Fibroblast of skin of abdomen (primary cell): ENCODE measurements at places on chromosomes 1 and 21.

DNA sequence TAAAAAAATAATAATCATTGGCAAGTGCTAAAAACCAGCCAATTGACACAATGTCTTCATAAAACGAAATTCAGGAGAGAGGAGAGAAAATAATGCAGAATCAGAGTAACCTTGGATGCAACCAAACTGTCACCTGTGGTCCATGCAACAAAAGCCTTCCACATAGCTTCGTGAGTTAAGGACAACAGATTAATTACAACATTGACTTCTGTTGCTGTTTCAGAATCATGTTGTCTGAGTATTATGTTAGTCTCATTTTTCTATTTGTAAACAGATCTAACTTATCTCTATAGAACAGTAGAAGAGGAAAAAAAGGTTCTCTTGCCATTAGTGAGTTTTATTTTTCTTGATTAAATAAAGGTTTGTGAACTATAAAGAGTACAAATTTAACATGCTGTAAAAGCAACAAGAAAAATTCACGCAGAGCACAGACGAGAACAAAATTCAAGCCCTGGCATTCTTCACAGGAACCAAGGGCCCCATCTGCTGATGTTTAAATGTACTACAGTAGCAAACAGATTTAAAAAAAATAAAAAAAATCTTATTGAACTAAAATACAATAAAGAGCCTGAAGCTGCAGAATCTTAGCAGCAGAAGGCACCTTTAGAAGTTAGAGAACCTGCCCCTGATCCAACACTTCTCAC is 381.1 kb upstream of the PKN2 start:
- peak; percentile 57 for DNase-seq

DNA sequence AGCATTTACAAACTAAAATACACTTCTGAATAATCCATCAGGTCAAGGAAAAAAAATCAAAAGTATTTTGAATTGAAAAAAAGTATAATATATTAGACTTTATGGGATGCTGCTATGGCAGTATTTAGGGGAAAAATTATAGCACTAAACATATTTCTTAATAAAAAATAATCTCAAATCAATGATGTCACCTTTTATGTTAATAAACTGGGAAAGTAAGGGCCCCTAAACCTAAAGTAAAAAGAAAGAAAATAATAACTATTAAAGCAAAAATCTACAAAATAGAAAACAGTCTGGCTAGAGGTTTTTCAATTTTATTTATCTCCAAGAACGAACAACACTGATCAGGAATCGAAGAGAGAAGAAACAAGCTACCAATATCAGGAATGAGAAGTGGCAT is 160.8 kb upstream of the PLXNA2 start:
- no peak for DNase-seq

GRCh38 chr1:151513626-151514121 is 2.5 kb downstream of the CGN start:
- DNase-seq: no peak

GRCh38 chr1:175200678-175201521 is 8.3 kb upstream of the KIAA0040 start:
- DNase-seq: no peak

DNA sequence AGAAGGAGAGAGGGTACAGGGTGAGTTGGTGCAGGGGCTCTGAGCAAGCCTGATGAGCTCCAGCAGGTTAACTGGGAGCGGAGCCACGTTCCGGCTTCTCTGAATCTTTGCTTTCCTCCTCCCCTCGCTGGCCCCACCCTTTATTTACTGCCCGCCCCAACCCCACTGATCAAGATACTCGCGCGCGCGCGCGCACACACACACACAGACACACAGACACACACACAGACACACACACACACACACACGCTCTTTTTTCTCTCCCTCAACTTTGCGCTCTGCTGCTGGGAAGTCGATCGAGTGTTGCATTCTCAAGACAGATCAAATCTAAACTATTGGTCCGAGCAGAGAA is at the start of gene GRIK1:
GRIK1 (minus strand) TSS at position 73 of the 352 bp plus-strand sequence.
- peak; percentile 3 for DNase-seq

GRCh38 chr1:114108751-114109255 is 44.9 kb downstream of the SYT6 start:
- DNase-seq: peak; percentile 82

DNA sequence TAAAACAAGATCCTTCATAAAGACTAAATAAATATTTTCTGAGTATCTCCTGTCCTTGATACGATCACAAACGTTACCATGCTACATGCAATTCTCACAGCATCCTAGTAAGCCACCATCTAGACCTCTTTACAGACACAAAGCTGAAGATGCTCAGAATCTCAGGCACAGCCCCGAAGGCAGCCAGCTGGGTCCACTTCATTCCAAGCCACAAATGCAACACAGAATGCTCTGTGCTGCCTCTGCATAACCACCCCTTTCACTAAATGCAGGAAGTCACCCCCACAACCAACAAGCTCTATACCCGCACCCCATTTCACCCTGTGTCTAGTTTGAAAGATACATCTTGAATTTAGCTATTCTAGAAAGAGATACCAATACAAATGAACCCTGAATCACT is 12.9 kb downstream of the RCAN1 start:
- no peak for DNase-seq

DNA sequence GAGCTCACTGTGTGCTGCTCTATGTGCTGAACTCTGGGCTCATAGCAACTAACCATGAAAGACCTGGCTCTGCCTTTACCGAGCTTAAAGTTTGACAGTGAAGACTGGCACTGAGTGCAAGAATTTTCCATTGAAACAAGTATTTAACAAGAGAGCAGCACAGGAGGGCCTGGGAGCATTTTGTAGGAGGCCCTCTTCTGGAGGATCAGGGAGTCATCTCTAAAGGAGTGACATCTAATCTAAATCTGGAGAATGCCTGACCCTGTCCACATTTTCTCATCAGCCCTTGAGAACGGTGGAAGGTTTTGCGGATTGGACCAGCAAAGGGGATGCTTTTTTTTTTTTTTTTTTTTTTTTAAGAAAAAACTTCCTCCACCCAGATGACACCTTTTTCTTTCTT is 150.8 kb downstream of the ROR1 start:
- DNase-seq: no peak

DNA sequence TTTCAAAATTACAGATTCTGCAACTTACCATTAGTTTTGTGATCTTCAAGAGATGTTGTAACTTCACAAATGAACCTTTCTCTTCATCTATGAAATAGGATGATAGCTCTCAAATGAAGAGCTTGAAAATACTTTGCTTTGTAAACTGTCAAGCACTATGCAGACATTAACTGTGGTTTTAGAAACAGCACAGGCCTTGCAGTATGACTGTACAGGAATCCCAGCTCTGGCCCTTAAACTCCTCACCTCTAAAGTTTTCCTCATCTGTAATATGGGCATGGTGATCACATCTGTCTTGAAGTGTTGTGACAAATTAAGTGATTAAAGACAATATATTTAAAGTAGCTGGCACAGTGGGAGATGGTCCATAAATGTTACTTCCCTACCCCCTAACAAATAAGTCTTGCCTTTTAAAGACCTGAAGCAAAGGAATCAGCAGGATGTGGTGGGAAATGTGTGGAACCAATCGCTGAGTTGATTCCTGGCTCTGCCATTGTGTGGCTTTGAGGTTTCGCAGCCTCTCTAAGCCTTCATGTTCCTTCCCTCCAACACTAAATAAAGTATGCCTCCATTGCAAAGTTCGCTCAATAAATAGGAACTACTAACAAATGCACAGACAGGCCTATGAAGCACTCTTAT is 5.5 kb upstream of the PTP4A2 start:
- DNase-seq: peak; percentile 20

DNA sequence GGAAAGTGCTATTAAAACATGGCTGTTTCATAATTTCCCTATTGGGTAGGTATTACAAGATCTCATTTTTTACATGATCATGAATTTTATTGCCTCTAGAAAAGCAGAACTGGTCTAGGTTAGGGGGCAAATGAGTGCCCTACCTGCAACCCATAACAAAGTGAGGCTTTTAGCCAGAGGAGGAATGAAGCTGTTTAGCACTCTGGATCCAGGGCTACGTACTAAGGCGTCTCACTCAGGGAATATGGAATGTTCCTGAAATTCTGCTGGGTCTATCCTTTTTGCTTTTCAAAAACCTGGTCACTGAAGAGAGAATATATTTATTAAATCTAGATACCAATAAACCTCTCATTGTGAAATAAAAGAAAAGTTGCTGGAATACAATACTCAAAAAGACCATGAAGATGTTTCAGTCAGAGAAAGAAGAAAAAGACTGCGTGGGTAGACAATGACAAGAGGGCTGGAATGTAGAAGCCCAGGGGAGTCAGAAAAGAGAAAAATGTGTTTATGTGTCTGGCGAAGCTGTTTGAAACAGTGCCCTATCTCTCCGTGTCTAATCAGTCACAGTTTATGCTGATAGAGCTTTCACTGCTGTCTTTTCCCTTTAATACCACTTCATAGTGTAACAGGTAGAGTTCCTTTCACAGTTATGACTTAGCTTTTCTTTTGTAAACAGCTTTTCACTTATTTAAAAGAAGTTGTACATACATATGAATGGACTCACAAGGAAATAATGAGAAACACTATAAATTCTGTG is 25.0 kb upstream of the SYDE2 start:
- DNase-seq: peak; percentile 28

GRCh38 chr1:3550511-3551289 is 60.6 kb downstream of the MEGF6 start:
- no peak for DNase-seq

DNA sequence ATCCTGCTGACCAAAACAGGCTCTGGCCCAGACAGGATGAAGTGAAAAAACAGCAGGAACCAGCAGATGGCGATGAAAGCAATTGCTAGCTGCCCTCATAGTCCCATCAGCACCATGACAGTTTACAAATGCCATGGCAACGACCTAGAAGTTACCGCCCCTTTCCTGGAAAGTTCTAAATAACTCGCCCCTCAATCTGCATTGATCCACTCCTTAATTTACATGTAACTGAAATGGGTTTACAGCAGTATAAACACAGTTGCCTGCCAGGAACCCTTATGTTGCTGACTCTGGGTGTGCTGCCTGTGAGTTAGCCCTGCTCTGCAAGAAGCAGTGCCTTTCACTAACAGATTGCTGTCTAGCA is 65.5 kb upstream of the CR1L start:
- DNase-seq: peak; percentile 53

GRCh38 chr1:43451157-43451591 is 2.6 kb downstream of the HYI start:
- no peak for DNase-seq

DNA sequence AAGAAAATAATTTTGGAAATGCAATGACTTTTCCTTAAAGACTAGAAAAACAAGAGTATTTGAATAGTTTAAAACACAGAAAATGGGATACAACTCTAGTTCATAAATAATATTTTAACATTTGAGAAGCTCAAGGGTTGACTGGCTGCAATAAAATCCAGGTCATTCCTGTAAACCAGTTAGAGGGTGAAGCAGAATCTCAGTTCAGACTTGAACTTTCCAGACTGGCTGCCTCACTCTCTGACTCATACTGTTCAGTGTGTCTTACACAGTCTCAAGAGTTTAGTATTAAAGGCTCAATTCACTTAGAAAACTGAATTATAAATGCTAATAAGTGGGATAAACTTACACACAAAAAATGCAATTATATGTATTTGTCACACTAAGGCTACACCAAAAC is 89.9 kb downstream of the RAVER2 start:
- DNase-seq: peak; percentile 44

GRCh38 chr1:173392895-173393658 is 84.1 kb upstream of the PRDX6 start:
- DNase-seq: peak; percentile 93

DNA sequence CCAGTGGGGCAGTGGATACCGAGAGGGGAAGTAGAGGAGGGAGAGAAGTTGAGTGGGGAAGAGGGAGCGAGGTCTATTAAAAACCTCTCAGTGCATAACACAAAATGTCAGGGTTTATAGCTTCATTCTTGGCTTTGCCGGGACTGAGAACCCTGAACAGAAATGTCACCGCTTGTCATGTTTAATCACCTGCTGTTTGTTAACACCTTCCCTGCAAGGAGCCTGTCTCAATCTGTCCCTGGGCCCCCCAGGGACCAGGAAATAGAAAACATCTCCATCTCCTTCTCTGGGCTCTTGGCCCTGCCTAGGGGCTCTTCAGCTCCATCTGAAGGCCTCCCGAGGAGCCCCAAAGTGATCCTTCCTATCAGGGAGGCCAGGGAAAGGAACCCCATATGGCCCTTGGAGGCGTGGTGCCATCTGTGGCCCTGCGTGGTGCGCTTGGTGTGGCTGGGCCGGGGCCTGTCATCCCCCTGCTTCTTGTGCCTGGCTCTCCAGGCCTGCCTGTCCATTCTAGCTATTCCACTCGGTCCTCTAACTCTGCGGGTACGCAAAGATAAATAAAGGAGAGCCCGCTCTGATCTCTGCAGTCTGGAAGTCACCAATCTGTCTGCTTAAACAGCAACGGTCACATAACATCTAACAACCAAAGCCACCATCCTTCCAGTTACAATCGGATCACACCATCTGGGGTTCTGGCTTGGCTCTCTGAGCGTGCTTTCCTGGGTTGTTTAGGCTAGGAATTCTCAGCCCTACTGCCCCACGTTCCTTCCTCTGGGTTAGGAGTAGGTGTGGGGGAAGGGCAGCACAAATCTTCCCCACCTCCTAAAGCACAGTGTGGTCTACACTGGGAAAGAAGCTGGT is 113.8 kb downstream of the CASZ1 start:
- no peak for DNase-seq

- DNase-seq: peak; percentile 61
Measured at GRCh38 chr1:164624400-164624799, 65.4 kb downstream of the PBX1 start.

- no peak for DNase-seq
Measured at GRCh38 chr1:44283524-44284173, 70.4 kb downstream of the DMAP1 start.

DNA sequence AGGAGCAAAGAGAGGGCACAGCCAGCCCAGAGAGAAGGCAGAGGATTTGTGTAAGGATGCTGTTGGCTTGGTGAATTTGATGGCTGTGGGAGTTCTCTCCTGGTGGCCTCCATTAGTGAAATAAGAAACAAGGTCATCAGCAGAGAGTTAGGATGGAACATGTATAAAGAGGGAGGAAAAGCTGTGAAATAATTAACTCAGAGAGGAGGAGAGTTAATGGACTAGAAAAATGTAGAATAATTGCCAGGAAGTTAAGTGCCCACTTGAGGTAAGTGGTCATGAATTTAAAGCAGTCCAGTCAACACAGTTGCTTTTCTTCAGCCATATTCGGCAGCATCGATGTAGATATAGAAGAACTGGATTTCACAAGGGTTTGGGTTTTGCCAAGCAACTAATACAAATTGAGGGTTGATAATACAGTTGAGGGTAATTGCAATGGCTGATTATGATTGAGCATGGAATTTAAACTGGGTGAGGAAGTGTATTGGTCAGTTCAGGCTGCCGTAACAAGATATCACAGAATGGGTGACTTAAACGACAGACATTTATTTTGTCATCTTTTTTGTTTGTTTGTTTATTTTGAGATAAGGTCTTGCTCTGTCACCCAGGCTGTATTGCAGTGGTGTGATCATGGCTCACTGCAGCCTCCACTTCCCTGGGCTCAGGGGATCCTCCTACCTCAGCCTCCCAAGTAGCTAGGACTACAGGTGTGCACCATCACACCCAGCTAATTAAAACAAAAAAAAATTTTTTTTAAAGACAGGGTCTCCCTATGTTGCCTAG is 31.7 kb upstream of the KLF17 start:
- DNase-seq: no peak

- DNase-seq: peak; percentile 69
Measured at GRCh38 chr1:110312188-110313121, 26.7 kb upstream of the RBM15 start.

GRCh38 chr21:45048026-45048698 is 26.2 kb upstream of the ADARB1 start:
- no peak for DNase-seq
